Temporal lobe (tissue), 4 donors: ENCODE measurements at places on chromosomes 5 and 9. TPM values are rescaled to one million over a fixed set of nuclear protein-coding genes. Genes with fewer than 3 reads are reported as not detected.

Gene ZNF883
- 29.0 TPM for total RNA-seq

Gene GRXCR2
- total RNA-seq: not detected

Gene TTC16
- total RNA-seq: not detected

Gene PPP3R2
- under 0.01 TPM for total RNA-seq
